ENCODE measurements at places on chromosomes 7 and 10.
A peak's percentile ranks its signal among the peaks of the same experiment; 100 is the strongest.

DNA sequence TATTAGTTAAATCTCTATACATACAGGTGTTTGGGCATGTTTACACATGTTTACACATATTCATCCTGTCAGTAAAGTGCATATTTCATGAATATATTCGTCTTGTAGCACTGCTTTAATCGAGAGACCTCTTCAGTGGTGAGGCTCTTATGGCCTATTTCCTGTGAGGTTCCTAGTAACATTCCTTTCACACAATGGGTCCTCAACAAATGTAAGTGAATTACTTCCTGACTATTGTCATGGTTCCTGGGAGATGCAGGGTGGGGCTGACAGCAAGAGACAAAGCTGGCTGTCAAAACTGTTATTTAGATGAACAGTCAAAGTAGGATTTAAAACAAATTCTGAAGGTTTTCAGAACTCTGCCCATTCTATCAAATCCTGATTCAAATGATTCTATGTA lies 12.4 kb upstream of the SEMA3A start:
- no peak for DNase-seq

DNA sequence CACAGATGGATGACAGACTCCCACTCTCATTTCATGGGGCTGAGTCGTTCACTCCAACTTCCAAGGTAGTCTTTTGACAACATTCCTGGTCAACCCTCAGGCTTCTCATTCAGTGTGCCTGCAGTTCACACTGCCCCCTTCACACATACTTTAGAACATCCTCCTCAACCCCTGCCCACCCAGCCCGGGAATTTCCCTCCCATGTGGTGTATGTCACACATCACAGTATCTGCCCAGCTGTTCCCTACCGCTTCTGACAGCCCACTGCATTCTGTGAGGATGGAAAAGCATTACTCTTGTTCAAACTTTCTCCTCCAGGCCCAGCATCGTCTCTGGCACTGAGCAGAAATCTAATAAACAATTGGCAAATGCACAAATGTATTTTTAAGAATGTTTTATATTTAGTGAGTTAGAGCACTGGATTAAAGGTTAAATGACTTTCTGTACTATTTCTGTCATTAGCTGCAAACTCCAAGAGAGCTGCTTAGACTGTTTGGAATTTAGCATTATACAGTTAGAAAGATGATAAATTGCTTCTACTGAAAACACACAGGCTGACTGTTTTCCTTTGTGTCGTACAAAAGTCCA lies 110.4 kb downstream of the SFMBT2 start:
- no peak for DNase-seq

- no peak for DNase-seq
Observed at GRCh38 chr7:39084349-39084748, 106.6 kb downstream of the POU6F2 start.

DNA sequence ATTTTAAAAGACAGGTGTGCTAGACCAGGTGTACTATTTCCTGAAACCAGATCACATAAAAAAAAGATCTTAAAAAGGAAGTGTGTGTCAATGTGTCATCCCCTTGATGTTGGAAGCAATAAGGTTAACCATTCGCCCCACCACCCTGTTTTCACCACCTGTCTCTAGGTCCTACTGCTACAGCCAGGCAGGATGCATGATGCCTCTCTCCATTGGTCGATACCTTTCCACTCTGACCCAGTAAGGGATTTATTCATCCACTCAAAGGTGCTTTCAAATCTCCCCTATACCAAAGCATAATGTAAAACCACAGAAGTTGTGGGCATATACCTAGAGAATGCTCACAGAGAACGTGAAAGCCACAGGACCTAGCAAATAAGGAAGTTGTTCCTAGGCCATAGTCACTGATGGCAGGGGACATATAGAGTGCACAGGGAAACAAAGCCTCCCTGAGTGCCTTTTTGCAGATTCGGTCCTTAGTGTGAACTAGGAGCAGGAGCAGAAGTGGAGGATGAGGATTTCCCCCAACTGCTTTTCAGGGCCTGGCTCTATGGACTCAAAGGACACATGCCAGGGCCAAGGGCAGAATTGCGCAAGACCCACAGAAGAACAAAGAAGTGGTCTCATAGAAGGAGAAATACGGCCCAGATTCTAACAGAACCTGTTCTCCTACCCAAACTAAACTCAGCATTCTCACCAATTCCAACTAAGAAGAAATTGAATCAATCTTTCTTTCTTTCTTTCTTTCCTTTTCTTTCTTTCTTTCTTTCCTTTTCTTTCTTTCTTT lies 631.5 kb upstream of the NRP1 start:
- DNase-seq: no peak

GRCh38 chr10:132574783-132575319 lies 37.3 kb downstream of the INPP5A start:
- no peak for DNase-seq

- DNase-seq: peak; percentile 79
Observed at GRCh38 chr10:110357252-110357780, 52.6 kb upstream of the SMNDC1 start.

DNA sequence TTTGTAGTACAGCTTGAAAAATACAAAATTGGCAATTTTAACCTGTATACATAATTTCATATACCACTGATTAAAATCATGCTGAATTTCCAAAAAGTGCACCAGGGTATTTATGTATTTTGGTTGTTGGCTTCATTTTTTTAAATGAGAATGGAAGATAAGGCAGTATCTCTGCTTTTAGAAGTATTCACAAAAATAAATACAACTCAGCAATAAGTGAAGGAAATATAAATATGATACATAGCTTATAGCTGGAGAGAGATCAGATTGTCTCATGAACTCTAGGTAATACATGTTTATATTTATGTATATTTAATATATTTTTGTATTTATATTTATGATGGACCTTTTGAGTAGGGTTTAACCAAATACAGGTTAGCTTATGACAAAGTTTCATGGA lies 81.0 kb downstream of the KMT2E start:
- no peak for DNase-seq

- DNase-seq: no peak
Observed at GRCh38 chr7:104814671-104815400, 199.2 kb upstream of the KMT2E start.

GRCh38 chr7:45114926-45115325 lies 3.4 kb upstream of the TBRG4 start:
- DNase-seq: no peak

DNA sequence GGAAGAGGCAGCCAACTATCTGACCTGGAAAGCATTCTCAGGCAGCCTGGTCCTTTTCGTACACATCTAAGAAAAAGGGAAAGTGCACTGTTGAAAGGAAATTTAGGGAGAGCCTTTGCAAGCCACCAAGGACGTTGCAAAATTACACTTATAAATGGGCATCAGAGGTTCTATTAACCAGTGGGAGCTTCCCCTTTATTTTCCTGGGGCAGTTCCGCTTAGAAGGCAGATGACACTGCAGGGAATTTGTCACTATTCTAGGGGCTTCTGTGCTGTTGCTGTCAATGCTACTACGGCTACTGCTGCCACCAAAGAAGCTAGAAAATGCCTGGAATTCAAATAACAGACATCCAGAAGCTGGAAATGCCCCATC lies 79.6 kb upstream of the AUTS2 start:
- DNase-seq: no peak

DNA sequence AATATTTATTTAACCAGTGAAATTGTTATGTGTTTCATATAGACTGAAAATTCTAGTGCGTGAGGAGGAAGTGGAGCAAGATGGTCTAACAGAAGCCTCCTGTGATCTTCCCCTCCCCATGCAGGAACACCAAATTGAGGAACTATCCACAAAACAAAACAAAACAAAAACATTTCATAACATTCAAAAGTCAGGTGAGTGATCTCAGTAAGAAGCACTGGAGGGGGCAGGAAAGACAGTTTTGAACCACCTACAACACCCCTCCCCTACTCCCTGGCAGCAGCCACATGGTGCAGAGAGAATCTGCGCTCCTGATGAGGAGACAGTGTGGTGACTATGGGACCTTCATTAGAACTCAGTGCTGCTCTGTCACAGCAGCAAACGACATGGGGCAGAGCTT lies 221.9 kb upstream of the SEMA3C start:
- no peak for DNase-seq

Measured in activated CD4-positive, alpha-beta T cell treated with anti-CD3 and anti-CD28 coated beads, Interleukin-2, amount 50 U/mL, for 48 hours (primary cell).